Right atrium auricular region (tissue), 2 donors: ENCODE measurements at places on chromosomes 6 and 20. TPM values are rescaled to one million over a fixed set of nuclear protein-coding genes. Genes with fewer than 3 reads are reported as not detected.

GRCh38 chr6:36797653-36798052 is 41.6 kb downstream of the CPNE5 start:
- no peak for DNase-seq

Gene PNPLA1
- not detected for total RNA-seq

- no peak for DNase-seq
Observed at GRCh38 chr6:18579166-18579565, 192.0 kb downstream of the RNF144B start.

DNA sequence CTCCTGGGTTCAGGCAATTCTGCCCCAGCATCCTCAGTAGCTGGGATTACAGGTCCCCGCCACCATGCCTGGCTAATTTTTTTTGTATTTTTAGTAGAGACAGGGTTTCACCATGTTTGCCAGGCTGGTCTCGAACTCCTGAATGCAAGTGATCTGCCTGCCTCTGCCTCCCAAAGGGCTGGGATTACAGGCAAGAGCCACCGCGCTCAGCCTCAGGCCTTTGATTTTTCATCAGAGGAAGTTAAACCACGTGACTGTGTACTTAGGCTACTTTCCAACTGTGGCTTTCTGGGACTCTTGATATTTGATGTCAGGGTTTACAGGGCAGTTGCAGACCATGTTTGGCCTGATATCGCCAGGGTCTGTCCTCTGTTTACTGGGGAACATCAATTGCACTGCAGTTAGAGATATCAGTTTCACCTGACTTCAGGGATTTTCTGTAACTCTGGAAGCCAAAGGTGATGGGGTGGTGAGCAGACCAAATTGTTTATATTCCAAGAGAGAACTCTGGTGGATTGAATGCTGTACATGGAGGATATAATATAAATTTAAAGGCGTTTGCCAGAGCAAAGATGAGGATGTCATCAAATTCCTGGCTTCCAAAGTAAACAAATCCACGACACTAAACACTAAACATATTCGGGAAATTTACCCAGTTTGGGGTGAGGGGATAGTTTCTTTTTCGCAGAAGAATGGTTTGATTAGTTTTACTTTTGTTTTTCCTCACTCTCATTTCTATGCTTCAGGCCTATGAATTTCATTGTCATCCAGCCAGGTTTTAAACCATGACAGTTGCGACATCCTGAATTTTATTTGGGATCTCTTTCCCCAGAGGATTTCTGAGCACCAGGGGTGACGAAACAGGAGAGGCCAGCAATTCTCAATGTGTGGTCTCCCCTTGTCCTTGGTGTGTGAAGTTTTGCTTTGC is 4.2 kb downstream of the PSMF1 start:
- DNase-seq: no peak

GRCh38 chr6:139779988-139780774 is 405.7 kb upstream of the CITED2 start:
- no peak for DNase-seq

- DNase-seq: no peak
Observed at GRCh38 chr6:36290668-36291620, 21.1 kb downstream of the PNPLA1 start.
